ENCODE measurements at places on chromosomes 12 and 14.

DNA sequence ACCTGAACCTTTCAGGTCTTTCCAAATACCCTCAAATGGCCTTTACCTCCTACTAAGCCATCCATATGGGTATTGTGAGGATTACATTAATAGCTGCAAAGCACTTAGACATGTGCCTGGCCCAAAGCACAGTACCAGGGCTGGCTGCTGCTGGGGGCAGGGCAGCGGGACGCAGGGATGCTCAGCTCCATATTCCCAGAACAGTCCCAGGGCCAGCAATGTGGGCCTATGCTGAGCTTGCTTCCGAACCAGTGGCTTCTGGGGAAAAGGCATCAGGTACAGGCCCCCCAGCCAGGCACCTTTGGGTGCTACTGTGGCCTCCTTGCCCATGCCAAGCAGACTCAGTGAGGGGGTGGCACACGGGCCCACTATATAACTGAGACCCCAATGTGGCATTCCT lies 10.4 kb downstream of the ACTN1 start:
- no peak for DNase-seq

- no peak for DNase-seq
These were observed 22.4 kb upstream of the KCNK13 start for GRCh38 chr14:90039253-90040010.

DNA sequence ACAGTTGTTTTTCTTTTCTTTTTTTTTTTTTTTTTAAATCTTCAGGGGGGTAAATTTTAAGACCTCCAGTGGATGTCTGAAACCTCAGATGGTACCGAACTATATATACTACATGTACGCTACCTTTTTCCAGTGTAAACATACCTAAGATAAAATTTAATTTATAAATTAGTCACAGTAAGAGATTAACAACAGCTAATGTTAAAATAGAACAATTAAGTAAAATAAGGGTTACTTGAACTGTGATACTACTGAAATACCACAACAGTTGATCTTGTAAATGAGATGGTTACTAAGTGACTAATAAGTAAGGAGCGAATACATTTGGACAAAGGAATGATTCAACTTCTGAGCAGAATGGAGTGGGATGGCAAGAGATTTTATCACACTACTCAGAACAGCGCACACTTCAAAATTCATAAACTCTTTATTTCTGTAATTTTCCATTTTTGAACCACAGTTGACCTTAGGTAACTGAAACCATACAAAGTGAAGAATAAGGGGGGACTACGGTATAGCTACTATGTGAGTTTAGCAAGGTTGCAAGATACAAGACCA lies 80.5 kb upstream of the PCED1B start:
- no peak for DNase-seq

GRCh38 chr12:49322708-49323523 lies at the start of gene TROAP:
TROAP (plus strand) TSS chr12:49323255; CDS start chr12:49323609, 354 bp downstream.
- DNase-seq: peak; percentile 89

DNA sequence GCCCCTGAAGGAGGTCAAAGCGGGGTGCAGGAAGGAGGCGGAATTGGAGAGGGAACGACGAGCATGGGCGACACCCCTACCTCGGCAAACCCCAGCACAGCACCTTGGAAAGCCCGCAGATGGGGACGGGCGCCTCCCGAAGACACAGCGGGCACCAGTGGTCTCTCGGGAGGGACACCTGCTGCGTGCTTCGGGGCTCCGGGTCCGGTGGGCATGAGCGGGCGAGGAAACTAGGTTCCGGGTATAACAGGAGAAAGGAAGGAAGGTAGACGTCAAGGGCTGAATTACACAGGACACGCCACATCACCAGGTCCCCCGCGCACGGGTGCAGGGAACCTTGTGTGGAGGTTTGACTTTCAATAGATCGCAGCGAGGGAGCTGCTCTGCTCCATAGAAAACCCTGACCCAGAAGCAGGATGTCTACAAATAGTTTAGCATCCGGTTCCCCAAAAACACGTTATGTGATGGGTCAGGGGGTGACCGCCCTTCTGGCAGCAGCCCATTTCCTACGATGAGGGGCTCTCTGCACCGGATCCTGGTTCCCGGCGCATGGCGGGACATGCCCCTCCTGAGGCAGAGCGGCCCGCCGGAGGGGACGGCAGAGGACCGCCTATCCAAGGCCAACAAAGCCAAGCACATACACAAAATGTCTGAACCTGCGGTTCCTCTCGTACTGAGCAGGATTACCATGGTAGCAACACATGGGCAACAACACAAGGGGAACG lies 196.9 kb downstream of the ALG10 start:
- DNase-seq: no peak

- no peak for DNase-seq
These were observed 64.3 kb downstream of the GALNT8 start for GRCh38 chr12:4784404-4785054.

DNA sequence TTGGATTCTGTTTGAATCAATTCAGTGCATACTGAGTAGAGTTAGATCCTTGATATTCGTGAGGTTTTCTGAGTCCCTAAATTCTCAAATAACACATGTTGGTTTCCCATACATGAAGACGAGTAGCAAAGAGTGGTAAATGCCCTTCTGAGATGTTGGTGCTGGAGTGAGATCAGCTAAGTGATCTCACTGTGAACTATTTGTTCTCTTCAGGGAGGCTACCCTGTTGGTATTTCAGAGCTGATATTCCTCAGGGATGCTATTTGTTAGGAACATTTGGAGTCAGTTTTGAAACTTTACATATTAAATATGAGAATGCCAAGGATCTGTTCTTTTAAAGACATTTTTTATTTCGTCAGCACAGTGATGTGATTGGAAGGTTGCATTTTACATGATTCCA lies 54.7 kb downstream of the SUSD6 start:
- no peak for DNase-seq

- no peak for DNase-seq
These were observed 127.4 kb downstream of the KCNK10 start for GRCh38 chr14:88195676-88196075.

DNA sequence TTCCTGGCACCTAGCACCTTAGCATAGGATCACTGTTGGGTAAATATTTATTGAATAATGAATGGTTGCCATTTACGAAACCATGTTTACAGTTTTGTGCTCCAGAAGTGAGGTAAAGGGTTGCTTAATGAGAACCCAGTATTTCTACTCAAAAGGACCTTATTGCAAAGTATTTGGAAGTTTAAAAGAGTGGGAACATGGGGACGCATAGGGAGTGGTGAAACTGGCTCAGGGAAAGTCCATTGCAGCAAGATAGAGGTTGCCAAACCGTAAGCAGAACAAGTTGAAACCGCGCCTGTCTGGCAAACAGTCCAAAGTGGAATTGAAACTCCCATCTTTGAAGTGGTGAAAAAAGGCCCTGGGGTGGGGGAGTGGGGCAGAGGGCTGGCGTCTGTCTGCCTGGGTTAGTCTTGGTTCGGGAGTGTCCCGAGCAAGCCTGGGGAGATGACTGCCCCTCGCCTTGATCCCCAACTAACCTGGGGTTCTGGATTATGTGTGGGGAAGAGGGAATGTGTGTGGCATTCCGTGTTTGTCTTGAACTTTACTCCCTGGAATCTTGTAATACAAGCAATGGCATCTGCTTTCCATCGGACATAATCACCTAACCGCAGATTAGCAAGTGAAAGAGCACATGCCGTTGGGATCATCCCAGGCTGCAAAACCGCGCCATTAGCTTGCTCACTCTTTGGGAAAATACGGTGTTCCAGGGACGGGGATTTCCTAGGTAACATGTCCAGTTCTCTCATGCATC lies 7.2 kb downstream of the ALDH2 start:
- DNase-seq: no peak

DNA sequence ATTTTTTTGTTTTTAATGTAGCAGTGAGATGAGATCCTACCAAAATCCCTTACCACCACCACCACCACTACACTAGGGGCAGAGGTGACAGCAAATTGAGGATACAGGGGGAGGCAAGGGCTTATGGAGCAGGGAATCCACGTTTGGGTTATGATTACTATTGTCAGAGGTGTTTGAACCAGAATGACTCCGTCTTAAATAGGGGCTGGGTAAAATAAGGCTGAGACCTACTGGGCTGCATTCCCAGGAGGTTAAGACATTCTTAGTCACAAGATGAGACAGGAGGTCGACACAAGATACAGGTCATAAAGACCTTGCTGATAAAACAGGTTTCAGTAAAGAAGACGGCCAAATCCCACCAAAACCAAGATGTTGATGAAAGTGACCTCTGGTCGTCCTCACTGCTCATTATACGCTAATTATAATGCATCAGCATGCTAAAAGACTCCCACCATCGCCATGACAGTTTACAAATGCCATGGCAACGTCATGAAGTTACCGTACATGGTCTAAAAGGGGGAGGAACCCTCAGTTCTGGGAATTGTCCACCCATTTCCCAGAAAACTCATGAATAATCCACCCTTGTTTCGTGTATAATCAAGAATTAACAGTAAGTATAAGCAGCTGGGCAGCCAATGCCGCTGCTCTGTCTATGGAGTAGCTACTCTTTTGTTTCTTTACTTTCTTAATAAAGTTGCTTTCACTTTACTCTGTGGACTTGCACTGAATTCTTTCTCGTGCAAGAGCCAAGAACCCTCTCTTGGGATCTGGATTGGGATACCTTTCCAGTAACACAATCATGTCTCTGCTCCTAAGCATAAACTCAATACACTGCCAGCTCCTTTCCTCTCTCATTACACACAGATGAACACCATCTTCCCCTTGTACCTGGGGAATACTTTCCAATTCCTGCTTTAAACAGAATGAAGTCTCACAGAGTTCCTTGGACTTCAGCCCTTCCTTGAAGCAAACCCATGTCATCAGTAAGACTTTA lies 16.7 kb upstream of the CRY1 start:
- DNase-seq: no peak

DNA sequence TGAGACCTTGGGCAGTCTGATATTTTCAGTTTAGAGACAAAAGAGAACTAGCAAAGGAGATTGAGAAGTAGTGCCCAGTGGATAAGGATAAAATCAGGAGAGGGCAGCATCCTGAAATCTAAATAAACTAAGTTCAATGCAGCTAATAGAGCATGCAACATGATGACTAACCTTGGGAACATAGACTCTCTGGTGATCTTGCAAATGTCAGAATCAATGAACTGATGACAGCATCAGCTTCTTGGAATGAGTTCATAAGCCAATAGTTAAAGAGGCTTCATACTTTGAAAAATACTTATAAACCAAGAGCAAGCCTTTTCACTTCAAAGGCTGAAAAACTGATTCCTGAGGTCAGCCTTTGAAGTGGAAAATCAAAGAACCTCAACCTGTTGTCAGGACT lies 8.2 kb downstream of the TAS2R19 start:
- no peak for DNase-seq

DNA sequence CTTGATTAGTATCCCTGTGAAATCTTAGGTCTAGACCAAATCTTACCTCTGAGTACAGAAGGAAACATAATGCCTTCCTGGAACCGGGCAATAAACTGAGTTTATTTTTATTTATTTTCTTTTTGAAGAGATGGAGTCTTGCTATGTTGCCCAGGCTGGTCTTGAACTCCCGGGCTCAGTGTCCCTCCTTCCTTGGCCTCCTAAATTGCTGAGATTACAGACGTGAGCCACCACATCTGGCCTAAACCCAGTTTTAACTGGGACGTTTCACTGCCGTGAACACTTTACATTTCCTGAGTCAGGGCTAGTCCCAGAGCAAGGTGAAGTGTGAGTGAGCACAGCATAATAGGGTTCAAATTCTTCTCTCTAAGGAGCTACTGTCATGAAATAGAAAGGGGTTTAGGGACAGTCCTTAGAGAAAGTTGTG lies 671 bp downstream of the GUCY2C start:
- no peak for DNase-seq

DNA sequence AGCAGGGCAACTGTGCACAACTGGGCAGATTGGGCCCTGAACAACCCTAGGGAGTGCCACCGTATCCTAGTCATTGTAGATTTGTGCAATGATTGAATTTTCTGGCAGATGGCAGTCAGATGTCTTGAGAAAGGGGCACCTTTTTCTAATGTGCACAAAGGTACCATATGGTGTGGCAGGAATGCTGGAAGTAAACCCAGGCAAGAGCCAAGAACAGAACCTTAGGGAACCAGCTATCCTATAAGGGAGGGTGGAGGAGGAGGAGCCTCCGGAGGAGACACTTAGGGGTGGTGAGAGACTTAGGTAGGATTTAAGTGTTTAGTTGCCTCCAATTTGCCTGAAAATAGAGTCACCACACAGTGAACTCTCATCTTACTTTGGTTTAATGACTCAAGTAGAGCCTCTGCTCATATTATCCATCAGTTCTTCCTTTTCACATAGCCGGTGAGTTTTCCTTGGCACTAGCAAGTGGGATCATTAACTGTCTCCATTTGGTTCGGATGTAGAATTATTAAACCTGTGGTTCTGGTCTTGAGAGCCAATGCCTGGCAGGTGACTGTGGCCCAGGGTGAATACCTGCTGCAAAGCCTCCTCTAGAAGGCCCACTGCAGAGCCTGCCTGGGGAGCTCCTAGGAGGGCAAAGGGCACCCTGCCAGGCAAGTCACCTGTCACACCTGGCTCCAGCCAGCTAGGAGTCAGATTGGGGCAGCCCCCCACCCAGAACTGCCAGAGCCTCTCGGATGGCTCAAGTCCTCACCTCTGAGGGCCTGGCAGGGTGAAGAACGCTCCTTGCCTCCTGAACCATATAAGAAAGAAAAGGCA lies 184.4 kb upstream of the HIF1A start:
- DNase-seq: no peak

DNA sequence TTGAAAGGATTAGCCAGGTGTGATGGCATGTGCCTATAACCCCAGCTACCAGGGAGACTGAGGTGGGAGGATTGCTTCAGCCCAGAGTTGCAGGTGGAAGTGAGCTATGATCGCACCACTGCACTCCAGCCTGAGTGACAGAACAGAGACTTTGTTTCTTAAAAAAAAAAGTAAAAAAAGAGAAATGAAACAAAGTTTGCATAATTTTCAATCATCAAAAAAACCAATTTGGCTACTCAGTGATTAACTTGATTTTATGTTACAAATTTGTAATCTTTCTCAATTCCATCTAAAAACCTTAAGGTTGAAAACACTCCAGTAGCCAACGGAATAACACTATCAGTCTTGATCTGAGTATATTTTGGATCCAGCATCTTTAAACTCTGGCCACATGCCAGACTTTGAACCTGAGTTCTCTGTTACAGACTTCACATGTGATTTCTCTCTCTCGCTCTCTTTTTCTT lies 12.6 kb upstream of the DENND5B start:
- DNase-seq: no peak

GRCh38 chr14:104942586-104942985 lies 17.9 kb downstream of the PLD4 start:
- no peak for DNase-seq

DNA sequence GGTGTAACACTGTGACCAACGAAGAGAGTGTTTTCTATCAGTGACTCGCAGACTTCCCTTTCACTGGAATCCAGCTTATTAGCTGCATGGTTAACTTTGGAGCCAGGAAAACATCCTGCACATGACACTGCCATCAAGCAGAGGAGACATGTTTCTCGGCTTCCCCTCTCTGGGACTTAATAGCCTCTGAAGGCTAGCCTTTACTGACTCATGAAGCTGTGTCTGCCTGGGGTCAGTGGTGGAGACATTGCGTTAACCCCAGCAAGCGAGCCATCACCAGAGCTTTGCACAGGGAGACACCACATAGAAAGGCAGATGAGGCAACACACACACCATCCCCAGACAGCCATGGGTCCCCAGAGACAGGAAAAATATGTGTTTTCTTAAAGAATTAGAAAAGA lies 126.9 kb upstream of the PRICKLE1 start:
- no peak for DNase-seq

DNA sequence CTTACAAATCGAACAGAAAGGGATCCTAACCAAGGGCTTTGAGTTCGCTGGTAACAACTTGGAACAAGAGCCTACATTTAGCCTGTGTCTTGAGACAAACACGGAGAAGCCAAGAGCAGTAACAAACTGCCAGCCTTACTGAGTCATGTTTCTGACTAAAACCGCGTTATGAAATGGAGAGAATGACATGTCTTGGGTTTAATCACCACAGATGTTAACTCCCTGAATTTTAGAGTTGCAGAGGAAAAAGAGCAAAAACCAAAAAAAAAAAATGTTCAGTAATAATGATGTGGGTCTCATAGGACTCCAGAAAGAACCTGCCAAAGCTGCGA lies 1.0 kb downstream of the BLTP3B start:
- DNase-seq: no peak

All from stimulated activated CD8-positive, alpha-beta memory T cell treated with anti-CD3 and anti-CD28 coated beads, Interleukin-4, amount 100 ng/mL, for 4 hours (primary cell).